ENCODE measurements at places on chromosomes 11 and 22.

DNA sequence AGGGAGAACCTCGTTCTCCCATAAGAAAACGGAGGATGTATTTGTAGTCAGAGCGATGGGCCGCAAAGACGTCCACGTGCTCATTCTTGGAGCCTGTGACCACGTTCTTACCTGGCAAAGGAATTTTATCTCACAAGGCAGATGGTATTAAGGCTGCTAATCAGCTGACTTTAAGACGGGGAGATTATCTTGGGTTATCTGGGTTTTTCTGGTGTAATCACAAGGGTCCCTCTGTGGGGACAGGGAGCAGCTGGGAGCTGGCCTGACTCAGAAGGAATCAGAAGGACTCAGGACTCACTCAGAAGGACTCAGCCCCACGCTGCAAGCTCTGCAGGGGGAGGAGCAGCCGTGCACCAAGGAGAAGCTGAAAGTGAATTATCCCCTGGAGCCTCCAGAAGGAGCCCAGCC, 7.5 kb upstream of the SIGIRR start:
- DNase-seq: no peak

- DNase-seq: no peak
Observed at GRCh38 chr11:35593143-35593542, 25.1 kb upstream of the FJX1 start.

DNA sequence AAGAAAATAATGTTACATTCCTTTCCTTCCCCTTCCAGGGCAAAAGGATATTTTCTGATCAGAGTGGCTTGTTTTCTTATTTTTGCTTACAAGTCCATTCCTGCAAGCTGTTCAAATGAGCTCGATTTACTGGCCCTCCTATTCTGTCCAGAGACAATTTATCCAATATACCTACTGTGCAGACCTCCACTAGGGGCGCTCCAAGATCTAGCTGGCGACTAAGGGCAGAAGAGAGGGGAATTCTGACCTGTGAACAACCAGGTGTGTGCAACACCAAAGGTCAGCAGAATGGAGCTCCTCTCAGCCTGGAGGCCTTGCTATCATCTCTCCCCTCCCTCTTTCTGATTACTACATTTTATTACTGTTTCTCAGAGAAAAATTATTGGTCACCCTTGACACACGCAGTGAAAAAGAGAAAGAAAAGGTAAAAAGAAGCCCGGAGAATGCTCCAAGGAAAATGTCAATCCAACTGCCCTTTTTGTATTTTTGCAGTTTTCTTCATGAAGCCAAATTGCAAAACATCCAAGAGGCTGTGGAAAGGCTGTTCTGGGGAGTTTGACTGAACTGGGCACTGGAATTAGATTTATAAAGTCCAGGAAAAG, 3.2 kb downstream of the SEZ6L start:
- no peak for DNase-seq

- no peak for DNase-seq
Observed at GRCh38 chr11:116217006-116217405, 555.8 kb downstream of the BUD13 start.

- DNase-seq: no peak
Observed at GRCh38 chr11:1549338-1550330, 22.4 kb downstream of the DUSP8 start.

DNA sequence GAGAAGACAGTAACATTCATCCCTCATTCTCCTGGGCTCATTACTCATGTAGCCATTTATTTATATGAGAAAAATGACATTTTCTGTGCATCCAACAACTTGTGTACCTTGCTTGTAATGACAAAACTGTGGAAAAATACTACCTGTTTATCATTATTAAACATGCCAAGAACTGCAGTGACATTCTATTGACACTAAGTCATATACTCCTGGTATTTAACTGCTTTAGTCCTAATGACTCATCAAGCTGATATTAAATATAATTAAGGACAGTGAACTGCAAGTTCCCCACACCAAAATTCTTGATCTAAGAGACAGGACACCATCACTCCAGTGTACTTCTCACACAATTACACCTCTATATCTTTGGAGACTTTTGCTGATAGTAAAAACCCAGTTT, 1328.7 kb upstream of the RAG2 start:
- DNase-seq: no peak

DNA sequence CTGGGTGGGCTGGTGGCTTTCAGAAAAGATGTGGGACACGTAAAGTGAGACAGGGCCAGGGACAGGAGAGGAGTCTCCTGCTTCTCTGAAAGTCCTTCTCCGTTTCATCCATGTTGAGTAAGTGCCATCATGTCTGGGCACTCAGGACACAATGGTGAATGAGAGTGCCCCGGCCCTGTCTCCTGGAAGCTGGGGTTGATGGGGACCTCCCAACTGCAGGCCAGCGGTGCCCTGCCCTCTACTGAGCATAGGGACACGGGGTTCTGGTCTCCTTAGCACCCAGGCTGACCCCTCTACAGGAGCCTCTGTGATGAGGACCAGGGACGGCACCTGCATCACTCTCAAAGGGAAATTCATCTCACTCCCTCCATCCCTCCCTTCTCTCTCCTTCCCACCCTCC, 772.3 kb downstream of the BRD1 start:
- DNase-seq: no peak

DNA sequence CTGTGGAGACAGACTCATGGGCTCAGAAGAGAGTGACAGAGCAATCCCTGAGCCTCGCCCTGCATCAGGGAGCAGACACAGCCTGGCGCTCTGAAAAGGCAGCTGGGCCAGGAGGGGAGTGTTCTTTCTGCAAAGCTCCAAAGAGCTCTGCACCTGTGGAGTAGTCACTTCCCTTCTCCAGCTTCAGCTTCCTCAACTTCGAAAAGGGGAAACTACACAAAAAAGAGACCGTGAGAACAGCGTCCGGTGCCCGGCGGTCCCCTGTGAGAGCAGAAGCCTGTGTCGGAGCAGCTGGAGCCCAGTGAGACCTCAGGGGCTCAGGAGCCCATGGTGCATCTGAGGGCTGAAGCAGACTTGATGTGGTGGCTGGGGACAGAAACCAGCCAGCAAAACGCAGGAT, 35.1 kb downstream of the TP53I11 start:
- no peak for DNase-seq

DNA sequence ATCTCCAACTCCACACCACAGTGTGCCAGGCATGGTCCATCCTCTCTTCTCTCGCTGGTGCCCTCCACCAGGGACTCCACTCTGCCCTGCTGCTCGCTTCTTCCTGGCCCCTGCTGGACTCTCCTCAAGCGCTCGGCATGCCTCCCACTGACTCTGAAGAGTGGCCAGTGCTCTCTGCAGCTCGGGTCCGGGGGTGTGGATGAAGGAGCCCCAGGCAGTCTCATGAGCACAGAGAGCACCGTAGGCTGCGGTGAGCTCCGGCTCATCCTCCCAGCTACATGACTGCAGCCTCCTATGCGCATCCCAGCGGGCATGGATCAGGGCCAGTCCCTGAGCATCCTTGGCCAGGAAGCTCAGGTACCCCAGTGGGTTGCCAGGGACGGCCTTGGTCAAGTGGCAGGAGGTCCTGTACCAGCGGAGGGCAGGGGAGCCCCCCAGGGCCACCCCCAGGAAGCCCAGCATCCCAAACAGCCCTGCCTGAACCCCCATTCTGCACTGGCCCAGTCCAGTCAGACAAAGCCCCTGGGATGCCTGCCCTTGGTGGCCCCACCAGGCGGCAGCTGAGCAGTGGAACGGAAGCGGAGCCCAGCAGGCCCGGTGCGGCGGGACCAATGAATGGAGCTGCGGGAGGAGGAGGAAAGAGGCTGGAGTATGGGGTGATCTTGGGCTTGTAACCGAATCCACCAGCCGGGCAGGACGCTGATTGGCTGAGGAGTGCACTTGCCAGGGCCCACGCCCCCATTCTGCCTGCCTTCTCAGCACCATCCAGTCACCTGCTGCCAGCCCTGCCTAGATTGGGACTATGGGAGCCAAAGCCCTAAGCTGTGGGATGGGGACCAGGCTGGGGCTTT, at the start of gene PLA2G3:
PLA2G3 (minus strand) TSS at position 643 of the 851 bp plus-strand sequence; CDS start at position 489, 154 bp downstream.
- DNase-seq: no peak

DNA sequence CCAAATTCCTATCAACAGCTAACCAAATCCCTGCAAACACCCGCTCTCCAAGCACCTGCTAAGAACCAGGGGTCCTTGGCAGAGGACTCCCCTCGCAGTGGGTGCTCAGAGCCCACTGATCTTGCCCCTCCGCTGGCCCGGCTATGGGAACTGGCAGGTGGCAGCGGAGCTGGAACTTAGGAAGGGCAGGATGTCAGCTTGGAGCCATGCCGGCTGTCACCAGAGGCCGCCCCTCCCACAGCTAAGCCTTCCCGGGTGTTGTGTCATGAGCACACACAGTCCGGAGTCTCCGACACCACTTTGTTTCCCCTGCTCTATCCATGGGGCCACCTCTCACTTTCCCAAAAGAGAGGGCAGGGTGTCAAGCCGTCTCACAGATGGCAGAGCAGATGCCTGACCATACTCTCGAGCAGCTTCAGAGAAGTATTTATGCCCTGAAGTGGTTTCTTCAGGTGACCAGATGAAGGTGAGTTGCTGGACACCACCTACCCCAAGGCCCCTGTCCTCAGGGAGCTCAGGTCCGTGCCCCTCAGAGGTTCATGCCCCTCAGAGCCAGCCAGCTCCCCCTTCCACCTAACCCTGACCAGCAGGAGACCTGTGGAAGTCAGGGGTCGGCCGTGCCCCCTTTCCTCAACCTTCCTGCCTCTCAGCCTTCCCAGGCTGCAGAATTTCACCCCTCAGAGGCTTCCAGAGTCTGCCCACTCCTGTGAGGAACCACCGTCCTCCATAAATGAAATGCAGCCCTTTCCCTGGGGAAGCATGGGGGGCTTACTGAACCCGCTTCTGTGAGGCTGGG, 545.7 kb upstream of the B3GAT1 start:
- DNase-seq: no peak

DNA sequence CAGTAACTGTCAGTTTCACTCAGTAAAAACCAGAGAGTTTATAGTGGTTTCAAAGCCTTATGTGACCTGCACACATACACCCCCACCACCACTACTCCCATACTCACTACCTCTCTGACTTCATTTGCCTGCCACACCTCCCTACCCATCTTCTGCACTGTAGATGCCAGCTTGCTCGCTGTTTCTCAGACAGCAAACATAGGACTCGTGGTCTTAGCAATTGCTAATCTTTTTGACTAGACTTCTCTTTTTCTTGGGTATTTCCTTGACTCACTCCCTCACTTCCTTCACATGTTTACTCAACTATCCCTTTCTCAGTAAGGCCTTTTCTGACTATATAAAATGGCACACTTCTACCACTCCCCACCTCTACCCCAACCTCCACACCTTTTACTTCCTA, 27.8 kb downstream of the CEP295 start:
- no peak for DNase-seq

DNA sequence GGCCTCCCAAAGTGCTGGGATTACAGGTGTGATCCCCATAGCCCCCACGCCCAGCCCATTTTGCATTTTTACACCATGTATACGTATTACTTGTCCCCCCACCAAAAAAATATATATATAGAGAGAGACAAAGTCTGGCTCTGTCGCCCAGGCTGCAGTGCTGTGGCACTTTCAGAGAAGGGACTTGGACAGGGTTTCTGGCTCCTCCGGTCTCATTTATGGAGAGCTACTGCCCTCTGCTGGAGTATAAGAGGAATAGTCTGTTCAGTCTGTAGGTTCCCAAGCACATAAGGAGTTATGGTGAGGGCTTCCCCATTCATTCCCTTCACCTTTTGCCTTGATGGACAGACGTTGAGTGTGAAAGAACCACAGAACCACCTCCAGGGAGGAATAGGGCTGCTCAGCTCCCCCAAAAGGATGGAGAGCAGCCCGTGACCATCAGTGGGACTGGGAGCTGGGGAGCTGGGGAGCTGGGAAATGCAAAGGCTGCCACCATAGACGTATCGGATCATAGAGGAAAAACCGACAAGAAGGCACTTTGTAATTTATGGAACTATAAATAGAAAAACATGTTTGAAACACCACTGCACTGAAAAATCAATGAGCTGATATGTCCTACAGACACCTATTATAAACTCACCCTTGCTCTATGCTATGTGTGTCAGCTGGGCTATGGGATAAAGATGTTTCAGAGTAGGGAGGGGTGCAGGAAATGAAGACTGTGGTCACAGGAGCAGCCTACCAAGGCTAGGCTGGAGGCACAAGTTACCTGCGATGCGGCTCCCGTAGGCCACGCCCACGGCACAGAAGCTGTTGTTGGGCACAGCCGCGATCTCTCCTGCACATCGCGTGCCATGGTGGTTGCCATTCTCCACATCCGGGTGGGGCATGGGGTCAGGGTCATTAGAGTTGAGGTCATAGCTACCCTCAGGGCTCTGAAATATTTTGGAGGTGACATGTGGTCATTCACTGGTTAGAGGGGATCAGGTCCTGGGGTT, 5.2 kb downstream of the PCSK7 start:
- DNase-seq: no peak

DNA sequence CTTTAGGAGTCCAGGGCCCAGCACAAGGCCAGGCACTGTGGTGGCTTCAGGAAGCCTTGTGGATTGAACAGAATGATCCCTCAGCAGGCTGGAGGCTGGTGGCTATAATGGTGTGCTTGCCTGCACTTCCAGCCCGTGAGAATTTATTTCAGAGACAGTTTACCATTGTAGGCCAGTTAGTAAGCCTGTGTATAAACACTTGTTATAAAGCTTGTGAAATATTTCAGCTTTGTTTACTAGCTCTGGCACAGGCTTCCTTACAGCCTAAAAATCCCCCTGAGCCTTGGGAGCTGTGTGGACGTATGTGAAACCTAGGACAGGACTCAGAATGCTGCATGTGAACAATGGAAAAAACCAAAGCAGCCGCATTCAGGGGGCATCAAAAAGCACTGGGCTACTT, 26.6 kb upstream of the ACER3 start:
- no peak for DNase-seq

- no peak for DNase-seq
Observed at GRCh38 chr11:65539744-65540289, 14.9 kb downstream of the SCYL1 start.

GRCh38 chr11:69969890-69970784, 108.0 kb upstream of the ANO1 start:
- no peak for DNase-seq

DNA sequence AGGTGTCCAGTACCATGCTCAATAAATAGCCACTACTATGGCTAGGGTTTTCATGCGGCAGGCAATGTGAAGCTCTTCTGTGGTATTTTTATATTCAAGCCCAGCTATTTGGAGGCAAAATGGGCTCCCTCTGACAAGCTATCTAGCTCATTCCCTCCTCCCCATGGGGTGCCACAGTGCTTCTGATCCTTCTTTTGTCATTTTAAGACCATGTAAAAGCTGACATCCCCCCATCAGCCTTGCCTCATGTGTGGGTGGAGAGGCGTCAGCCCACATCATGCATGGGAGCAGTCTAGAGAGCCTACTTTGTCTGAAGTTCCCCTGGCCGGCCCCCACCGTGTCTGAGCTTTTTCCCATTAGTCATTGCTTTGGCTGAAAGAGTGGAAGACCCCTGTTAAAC, 59.8 kb downstream of the NAV2 start:
- no peak for DNase-seq

DNA sequence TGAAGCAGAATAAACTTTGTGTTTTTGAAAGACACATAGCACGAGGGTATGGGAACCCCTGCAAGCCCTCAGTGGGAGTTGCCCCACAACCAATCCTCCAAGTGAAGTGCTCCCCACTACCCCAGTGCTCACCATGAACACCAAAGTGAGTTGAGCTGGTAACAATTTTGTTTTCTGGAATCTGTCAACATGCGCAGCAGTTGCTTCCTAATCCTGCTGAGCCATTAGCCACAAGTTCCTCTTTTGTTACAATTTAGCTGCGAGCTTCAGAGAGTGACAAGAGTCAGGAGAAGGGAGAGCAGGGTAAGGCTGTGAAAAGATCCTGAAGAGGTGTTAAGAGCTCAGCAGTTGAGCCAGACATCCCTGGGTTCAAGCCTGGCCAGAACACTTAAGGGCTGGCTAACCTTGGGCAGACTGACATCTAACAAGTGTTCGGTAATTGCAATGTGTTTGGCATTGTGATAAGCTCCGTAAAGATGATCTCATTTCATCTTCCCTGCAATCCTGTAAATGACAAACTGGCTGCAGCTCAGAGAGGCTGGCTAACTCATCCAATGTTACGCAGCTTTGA, 24.1 kb upstream of the ASPHD2 start:
- no peak for DNase-seq
